ENCODE measurements at places on chromosomes 11 and 22. TPM values are rescaled to one million over a fixed set of nuclear protein-coding genes. Genes with fewer than 3 reads are reported as not detected.

The LRRC56 gene
- 0.57 TPM for total RNA-seq

- no peak for DNase-seq
Observed at GRCh38 chr22:37183432-37184379, 4.3 kb downstream of the C1QTNF6 start.

GRCh38 chr11:10181811-10182210 lies 112.2 kb downstream of the SBF2 start:
- peak; percentile 5 for DNase-seq

GRCh38 chr22:43035250-43035649 lies 20.3 kb upstream of the PACSIN2 start:
- DNase-seq = no peak

GRCh38 chr22:39814899-39815298 lies 78.7 kb downstream of the ENTHD1 start:
- DNase-seq = no peak

- no peak for DNase-seq
Observed at GRCh38 chr11:10592331-10592730, 23.9 kb upstream of the LYVE1 start.

- DNase-seq = no peak
Observed at GRCh38 chr11:44264761-44265160, 45.2 kb downstream of the ALX4 start.

DNA sequence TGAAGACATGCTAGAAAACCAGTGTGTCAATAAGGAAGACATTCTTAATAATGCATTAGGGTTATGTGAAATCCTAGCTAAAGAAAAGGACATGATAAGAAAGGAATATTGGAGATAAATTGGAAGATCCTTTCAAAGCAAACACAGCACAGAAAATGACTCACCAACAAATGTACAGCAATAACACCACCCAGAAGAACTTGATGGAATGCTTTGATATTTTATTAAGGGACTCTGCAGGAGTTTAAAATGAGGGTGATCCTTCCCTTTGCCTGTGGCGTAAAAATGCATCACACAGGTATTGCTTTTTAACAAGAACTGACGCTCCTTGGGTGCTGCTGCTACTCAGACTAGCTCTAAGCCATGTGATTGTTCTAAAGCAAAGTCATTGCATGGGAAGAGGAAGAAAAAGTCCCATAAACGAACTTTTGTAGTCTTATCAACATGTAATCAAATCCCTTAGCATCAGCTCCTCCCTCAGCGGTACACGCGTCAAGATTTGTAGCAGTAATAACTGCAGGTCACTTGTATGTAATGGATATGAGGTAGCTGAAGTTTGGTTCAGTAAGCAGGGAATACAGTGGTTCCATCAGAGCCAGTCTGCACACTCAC lies 48.4 kb upstream of the EED start:
- DNase-seq = no peak

GRCh38 chr11:22884217-22884616 lies 23.9 kb upstream of the CCDC179 start:
- no peak for DNase-seq

- DNase-seq = no peak
Observed at GRCh38 chr11:105260976-105261375, 121.4 kb upstream of the CARD18 start.

GRCh38 chr11:13468750-13469149 lies 5.7 kb upstream of the BTBD10 start:
- DNase-seq = no peak

The MMP1 gene
- total RNA-seq = 23.3 TPM

- DNase-seq = no peak
Observed at GRCh38 chr11:120688163-120688562, 176.6 kb downstream of the GRIK4 start.

GRCh38 chr11:36458129-36458915 lies 51.8 kb downstream of the TRAF6 start:
- no peak for DNase-seq

The GAS2 gene
- 0.77 TPM for total RNA-seq

The SVIP gene
- total RNA-seq = 14.0 TPM

GRCh38 chr11:86797133-86797532 lies 3.2 kb upstream of the PRSS23 start:
- DNase-seq = no peak

DNA sequence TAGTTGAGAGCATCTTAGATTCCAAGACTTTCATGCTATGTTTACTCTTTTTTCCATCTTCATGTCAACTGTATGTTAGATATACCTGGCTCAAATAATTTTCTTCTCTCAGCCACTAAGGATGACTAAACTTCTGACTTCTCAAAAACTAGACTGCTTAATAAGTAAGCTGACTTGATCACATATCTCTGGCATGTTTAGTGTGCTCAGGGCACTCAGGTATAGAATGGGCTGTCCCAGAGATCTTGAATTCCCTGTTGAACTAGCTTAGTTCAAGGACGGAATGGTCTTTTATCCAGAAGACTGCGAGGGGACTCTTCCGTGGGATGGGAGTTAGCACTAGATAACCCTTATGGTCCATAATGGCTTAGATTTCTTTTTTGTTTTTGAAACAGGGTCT lies 13.0 kb downstream of the NEU3 start:
- DNase-seq = no peak

The VWA5A gene
- total RNA-seq = 15.8 TPM

The IL18BP gene
- total RNA-seq = 2.4 TPM

GRCh38 chr11:74268456-74268855 lies 43.0 kb downstream of the P4HA3 start:
- DNase-seq = no peak

The INCENP gene
- 35.5 TPM for total RNA-seq

GRCh38 chr11:127037001-127037400 lies 36.4 kb upstream of the KIRREL3 start:
- no peak for DNase-seq

DNA sequence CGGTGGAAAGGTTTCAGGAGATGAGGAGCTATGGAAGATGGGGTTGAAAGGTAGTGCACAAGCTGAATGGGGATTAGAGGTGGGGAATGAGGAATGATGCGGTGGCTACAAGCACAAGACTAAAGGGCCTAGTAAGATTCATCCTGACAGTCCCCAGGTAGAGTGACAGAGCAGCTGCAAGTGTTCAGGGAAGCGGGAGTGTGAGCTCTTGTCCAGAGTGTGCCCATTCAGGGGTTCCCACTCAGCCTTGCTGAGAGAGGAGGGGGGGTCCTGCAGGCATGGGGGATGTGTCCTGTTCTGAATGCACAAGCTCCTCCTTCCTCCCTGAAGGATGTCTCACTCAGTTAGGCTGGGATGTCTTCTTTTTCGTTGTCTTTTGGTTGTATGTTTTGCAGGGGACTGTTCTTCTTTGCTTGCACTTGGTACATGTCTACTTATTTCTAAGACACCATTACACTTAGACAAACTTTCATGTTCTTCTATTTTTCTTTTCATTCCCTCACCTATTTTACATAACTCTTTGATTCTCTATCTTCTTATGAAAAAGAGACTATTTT lies 25.8 kb upstream of the CLPB start:
- DNase-seq = no peak

GRCh38 chr11:61114913-61115312 lies 12.6 kb downstream of the CD5 start:
- DNase-seq = no peak

The ZP1 gene
- total RNA-seq = not detected

The APOL4 gene
- total RNA-seq = not detected

GRCh38 chr22:45478108-45478771 lies 24.4 kb upstream of the FBLN1 start:
- DNase-seq = peak; percentile 70

The FCHSD2 gene
- total RNA-seq = 3.9 TPM

GRCh38 chr22:39408807-39409206 lies 9.2 kb downstream of the TAB1 start:
- no peak for DNase-seq

The SEC14L6 gene
- total RNA-seq = not detected

- no peak for DNase-seq
Observed at GRCh38 chr11:486189-486588, 20.9 kb downstream of the RNH1 start.

DNA sequence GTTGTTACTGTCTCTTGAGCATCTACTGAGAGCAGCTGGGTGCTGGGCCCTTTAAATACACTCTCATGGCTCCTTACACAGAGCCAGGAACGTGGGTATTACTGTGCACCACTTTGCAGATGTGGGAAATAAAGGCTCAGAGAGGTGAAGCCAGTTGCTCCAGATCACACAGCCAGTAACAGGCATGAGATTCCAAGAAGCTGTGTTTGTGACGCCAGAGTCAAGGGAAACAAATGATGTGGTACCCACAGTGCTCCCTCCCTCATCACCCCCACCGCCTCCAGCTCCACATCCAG lies 1.4 kb upstream of the PRDM11 start:
- DNase-seq = no peak

DNA sequence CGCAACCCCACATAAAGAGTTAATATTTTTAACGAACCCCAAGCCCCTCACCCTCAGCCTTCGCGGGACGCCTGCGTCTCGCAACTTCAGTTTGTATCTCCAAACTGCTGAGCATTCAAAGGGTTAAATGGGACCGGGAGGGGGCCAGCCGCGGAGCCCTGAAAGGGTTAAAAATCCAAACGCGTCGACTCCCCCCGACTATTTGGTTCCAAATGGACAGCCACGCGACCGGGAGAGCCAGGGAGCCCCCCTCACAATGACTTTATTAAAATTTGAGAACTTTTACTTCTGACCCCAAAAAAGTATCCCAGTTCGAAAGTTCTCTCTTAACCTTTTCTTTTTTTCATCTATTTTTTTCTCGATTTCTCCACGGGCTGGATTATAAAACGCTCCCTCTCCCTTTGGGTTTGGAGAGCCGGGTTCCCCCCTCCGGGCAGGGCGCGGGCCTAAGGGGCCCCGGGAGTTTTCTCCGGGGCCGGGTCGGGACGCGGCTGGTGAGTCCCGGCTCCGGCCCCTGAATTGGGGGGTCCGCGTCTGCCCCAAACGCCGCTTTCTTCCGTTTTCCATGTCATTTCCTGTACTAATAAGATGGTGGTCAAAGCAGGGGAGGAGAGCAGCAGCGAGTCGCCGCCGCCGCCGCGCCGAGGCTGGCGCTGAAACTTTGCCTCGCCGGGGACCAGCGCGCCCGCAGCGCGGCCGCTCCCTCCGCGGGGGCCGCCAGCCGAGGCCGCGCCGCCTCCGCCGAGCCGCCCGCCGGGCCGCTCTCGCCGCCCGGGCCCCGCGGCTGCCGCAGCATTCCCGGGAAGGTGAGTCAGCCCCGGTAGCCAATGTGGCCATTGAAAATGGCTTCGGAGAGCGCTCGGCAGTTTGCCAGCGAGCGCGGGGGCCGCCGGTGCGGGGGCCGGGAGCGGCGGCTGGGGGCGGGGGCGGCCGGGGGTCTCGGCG lies at the start of gene PRDM11:
Gene PRDM11, plus strand, starts transcription at position 568 of the 945 bp plus-strand sequence. CDS start 35,128 bp downstream, outside the sequence.
- peak; percentile 58 for DNase-seq

DNA sequence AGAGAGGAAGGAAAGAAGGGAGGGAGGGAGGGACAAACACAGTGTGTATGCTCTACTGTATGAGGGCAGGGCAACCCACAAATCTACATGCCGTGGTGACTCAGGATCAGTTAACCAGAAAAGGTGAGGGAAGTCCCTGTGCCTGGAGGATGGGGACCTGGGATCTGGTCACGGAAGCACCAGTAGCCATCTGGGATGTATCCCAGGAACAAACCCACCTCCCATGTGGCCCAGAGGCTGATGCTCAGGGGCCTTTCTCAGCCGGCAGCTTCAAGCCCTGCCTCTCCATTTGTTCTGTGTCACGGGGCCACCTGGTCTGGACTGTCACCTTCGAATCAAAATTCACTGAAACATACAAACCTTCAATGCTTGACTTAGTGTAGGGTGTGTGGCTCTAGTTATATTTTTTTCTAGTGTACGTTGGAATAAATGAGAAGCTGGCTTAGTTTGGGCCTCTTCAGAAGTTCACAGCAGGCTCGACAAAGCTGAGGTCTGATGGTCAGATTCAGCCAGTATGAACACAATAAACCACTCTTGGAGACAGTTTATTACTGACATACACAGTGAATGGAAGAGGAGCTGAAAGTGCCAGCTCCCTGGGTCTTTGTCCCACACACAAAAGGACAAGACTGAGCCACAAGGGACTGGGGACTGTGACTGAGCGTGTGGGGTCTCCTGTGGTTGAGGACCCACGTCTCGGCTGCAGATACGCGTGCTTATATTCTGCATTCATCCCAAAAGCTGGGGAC lies 23.5 kb upstream of the RTL6 start:
- no peak for DNase-seq

- DNase-seq = no peak
Observed at GRCh38 chr11:122317305-122317704, 201.3 kb upstream of the BLID start.
